ENCODE measurements at places on chromosomes 16 and 17.

- no peak for DNase-seq
Observed at GRCh38 chr16:4217204-4218131, 24.4 kb downstream of the SRL start.

DNA sequence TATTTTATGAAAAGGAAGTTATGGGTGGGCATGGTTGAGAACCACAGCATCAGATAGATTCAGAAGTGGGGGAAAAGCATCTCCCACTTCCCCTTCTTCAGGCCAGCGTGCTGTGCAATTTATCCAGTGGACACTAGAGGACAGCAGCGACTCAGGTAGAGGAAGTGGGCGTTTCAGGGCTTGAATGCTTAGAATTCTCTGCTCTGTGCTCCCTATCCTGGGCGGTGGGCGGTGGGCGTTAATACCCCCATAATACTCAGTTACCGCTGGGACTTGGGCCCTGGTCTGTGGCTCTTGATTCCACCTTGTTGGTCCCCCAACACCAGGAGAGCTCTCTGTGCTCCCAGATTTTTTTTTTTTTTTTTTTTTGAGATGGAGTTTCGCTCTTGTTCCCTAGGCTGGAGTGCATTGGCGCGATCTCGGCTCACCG is 3.7 kb upstream of the LYZL6 start:
- peak; percentile 18 for DNase-seq

DNA sequence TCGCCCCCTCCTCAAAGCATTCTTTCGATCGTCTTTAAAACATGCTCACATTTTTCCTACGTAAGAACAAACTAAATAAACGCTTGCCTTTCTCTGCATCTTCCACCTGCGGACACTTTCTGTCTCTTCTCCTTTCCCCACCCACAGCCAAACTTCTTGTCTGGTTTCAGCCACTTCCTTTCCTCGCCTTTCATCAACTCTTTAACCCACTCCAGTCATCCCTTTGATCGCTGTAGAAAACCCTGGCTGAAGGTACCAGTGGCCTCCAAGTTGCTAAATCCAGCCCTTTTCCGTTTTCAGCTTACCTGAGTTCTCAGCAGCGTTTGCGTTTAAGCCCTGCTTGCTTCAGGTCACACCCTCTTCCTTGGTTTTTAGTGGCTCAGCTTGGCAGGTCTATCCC is 483 bp downstream of the RPA1 start:
- no peak for DNase-seq

- no peak for DNase-seq
Observed at GRCh38 chr16:26317885-26318284, 626.1 kb downstream of the HS3ST4 start.

GRCh38 chr16:53501216-53501859 is 1.7 kb downstream of the AKTIP start:
- DNase-seq: peak; percentile 76

- peak; percentile 20 for DNase-seq
Observed at GRCh38 chr17:62797959-62798358, 10.2 kb downstream of the MARCHF10 start.

- DNase-seq: no peak
Observed at GRCh38 chr17:17180141-17180603, 26.0 kb downstream of the PLD6 start.

DNA sequence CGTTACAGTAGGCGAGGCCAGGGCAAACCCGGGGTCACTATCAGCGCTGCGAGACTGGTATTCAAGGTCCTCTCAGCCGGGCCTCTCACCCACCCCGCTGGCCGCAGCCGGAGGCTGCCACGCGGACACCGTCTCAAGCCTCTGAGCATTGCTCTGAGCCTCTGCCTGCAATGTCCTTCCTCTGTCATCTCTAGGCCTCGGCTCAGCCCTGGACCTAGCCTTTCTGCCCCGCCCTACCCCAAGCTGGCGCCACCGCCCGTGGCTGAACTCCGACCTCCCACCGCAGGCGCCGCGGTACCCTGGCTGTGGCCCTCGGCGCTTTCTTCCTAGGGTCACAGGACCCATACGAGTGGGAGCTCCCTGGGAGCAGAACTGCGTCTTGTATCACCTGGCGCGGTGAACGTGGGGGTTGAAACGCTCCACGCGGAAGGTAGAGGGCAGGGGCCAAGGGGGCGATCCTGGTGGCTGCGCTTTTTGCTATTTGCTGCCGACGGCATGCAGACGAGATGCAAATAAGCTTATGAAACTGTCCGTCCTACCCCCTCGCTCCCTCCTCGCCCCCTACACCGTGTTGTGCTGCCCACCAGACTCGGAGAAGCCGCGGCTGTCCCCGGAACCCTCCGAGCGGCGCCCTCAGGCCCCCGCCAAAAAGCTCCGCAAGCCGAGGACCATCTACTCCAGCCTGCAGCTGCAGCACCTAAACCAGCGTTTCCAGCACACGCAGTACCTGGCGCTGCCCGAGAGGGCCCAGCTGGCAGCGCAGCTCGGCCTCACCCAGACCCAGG is 3.7 kb downstream of the DLX4 start:
- no peak for DNase-seq

GRCh38 chr16:56330476-56330875 is 94.9 kb downstream of the AMFR start:
- DNase-seq: no peak

DNA sequence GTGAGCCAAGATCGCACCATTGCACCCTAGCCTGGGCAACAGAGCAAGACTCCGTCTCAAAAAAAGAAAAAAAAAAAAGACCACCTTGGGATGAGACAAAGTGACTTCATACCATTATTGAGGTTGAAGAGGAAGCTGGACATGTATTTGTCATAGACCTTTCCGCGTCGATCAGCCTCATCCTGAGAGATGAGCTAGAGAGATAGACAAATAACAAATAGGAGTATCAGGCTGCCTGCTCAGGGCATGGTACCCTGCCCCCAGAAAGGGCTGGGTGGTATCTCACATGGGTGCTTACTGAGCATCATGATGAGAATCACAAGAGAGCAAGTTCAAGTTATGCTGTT is 22.1 kb downstream of the CNTNAP1 start:
- DNase-seq: no peak

DNA sequence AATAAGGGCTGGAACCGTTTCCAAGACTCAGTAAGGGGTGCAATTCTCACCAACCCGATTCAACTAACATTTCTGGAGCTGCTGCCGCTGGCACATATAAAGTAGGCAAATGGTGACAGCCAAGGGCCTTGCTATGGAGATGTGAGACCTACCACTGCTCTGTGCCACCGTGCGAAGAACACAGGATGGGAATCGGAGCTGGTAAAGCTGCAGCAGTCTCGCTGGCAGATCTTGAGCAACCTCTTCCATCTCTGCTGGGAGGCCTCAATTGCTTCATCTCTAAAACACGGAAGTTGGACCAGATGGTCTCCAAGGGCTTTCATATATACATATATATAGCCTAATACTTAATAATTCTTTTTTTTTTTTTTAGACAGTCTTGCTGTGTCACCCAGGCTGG is 128.9 kb upstream of the RCVRN start:
- peak; percentile 41 for DNase-seq

DNA sequence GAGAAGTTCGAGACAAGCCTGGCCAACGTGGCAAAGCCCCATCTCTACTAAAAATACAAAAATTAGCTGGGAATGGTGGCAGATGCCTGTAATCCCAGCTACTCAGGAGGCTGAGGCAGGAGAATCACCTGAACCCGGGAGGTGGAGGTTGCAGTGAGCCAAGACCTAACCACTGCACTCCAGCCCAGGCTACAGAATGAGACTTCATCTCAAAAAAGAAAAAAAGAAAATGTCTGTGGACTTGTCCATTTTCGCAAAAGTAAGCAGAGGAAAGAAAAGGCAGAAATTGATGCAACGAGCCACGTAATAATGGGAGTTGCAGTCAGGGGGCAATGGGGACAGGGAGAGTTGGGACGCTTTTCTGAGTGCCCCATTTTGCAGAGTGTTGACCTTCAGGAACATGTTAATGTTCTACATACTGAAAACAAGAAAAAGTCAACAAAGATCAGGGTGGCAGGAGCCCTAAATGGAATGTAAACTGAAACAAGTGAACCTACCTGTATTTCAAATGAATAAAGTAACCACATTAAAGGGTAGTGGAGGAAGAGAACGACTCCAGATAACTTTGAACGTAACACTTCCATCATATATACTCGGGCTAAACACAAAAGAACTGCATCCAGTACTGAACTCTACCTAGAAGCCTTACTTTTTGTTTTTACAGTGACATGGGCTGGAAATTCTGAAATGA is 76.4 kb downstream of the CNGB1 start:
- no peak for DNase-seq

DNA sequence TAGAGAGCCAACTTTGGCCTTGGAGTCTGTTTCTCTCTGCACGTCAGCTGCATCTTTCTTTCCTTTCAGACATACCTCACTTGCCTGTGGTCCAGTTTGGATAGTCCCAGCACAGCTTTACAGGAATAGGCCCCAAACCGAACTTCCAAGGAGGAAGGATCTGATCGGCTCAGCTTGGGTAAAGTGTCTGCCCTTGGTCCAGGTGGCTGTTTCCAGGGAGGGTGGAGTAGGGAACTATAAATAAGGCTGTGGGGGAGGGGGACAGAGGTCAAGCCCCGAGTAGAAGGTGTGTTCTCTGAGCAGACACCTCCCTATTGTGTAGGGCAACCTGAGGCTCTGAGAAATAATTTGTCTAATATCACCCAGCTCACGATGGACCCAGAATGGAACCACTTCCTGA is 29.2 kb upstream of the NKD1 start:
- DNase-seq: no peak

GRCh38 chr16:81541314-81541713 is 96.7 kb downstream of the CMIP start:
- DNase-seq: no peak

DNA sequence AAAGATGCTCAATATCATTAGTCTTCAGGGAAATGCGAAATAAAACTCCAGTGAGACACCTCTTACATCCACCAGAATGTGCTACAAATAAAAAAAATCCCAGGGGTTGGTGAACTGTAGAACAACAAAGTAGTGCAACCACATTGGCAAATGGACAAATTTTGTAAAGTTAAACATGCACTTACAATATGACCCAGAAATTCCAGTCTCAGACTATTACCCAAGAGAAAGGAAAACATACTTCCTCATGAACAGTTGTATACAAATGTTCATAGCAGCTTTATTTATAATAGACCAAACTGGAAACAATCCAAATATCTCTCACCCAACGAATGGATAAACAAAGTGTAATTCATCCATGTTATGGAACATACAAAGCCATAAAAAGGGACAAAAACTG is 239.5 kb downstream of the ABCC12 start:
- DNase-seq: peak; percentile 7

DNA sequence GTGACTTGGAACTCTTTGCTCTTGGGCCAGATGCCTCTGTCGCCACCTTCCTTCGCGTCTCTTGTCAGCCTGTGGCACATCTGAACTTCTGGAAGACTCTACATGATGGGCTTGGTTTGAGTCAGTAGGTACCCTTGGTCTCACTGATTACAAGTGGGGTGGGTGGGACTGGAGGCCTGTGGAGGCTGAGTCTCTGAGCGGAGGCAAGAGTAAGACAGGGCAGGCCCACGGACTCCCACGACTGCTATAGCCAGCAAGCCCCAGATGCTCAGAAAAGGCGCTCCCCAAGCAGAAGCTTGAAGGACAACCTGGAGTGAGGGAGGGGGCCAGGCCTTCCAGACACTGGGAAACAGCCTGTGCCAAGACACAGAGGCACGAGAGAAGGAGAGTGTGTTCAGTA is 145.7 kb downstream of the SNX29 start:
- DNase-seq: no peak

GRCh38 chr17:49887086-49887743 is 39.3 kb upstream of the TAC4 start:
- peak; percentile 13 for DNase-seq

GRCh38 chr17:41004397-41004796 is 4.5 kb downstream of the KRTAP3-1 start:
- no peak for DNase-seq

DNA sequence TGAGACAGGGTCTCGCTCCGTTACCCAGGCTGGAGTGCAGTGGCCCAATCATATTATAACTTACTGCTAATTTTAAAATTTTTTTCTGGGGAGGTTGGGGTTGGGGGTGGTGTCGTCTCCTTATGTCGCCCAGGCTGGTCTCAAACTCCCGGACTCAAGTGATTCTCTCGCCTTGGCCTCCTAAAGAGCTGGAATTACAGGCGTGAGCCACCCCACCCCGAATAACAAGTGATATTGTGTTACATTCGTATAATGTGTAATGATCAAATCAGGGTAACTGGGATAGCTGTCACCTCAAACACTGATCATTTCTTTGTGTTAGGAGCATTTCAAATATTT is 16.2 kb upstream of the KPNA2 start:
- DNase-seq: no peak

GRCh38 chr17:79549141-79549915 is 61.5 kb downstream of the RBFOX3 start:
- DNase-seq: no peak

DNA sequence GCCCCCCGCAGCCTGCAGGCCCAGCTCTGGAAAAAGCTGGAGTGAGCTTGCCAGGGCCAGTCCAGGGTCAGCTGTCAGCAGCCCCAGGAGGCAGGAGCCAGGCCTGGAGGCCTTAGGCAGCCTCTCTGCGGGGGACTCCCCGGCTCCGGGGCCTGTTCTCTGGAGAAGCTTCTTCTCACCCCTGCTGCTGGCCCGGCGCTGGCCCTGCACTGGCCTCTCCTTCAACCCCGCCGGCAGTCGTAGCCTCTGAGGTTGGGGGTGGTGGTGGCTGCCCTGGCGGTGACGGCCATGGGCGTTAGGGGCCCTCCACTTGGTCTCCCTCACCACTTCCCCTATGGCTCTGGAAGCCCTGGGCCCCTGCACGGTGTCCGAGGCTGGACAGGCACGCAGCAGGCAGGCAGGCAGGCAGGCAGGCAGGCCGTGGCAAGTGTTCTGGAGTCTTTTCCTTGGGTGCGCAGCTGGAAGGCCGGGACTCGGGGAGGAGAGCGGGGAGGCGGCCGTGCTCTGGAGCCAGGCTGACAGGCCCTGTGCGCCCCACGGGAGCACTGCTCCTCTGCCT is 2.1 kb downstream of the FOXF1 start:
- peak; percentile 32 for DNase-seq

GRCh38 chr17:61072648-61073047 is 327.0 kb upstream of the TBX2 start:
- DNase-seq: peak; percentile 36

DNA sequence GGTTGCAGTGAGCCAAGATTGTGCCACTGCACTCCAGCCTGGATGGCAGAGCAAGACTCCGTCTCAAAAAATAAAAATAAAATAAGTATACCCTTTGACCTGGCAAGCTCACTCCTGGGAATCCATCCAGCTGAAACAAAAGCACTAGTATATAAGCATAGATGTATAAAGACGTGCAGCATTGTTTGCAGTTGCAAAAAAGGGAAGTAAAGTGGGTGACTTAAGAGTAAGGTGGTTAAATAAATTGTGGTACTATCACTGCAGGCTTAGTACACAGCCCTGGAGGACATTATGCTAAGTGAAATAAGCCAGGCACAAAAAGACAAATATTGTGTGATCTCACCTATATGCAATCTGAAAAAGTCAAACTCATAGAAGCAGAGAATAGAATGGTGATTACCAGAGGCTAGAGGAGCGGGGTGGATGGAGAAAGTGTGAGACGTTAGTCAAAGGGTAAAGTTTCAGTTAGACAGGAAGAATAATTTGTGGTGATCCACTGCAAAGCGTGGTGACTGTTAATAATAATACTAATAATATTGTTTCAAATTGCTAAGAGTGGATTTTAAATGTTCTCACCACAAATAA is 113.0 kb downstream of the MYO1D start:
- DNase-seq: no peak

All from amniotic epithelial cell (primary cell).